Nephron progenitor cell (in vitro differentiated cells): ENCODE measurements at places on chromosomes 1 and 21.
A peak's percentile ranks its signal among the peaks of the same experiment; 100 is the strongest.

DNA sequence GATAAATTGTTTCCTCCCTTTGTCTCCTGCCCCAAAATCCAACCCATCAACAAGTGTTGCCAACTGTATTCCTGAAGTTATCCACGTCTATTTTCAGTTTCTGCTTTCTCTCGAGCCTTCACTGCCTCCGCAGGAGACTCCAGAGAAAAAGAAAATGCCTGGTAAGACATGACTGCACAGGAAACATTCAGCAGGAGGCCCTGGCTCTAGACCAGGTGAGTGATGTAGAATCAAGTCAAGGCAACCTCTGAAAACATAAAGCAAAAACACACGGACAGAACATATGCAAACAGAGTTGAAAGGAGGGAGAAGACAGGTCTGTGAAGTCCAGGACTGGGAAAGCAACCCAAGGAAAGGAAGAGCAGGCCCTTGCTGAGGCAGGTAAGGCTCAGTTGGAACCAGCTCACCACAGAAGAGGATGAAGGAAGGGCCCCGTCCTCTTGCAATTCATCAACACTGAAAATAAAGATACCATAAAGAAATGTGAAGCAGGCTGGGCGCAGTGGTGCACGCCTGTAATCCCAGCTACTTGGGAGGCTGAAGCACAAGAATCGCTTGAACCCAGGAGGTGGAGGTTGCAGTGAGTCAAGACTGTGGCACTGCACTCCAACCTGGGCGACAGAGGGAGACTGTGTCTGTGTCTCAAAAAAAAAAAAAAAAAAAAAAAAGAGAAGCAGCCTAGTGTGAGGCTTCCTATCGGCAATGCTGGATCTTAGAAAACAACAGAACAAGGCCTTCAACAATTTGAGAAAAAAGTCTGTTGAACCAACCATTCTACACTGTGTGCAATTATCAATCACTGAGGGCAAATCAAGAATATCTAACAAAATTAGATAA lies 8.8 kb downstream of the NOL9 start:
- H3K4me1 ChIP-seq = no peaks in the 10 kb centered on the region
- no peaks in the 10 kb centered on the region for H3K27me3 ChIP-seq
- peaks cover 65% of the 10 kb centered on the region for H3K36me3 ChIP-seq
- no peak for DNase-seq

- no peak for DNase-seq
- H3K27ac ChIP-seq = no peak overlapping the region
- H3K4me3 ChIP-seq = no peak overlapping the region
- H3K4me1 ChIP-seq = peaks cover 6% of the 10 kb centered on the region
- no peaks in the 10 kb centered on the region for H3K36me3 ChIP-seq
- H3K27me3 ChIP-seq = peaks cover 35% of the 10 kb centered on the region
These were observed 42.4 kb downstream of the FBXO2 start for GRCh38 chr1:11611638-11612327.

GRCh38 chr1:231564373-231564772 lies 35.9 kb downstream of the TSNAX start:
- no peaks in the 10 kb centered on the region for H3K4me1 ChIP-seq
- no peak overlapping the region for H3K4me3 ChIP-seq
- H3K27ac ChIP-seq = no peak overlapping the region
- no peaks in the 10 kb centered on the region for H3K27me3 ChIP-seq
- peaks cover 67% of the 10 kb centered on the region for H3K36me3 ChIP-seq

- H3K27ac ChIP-seq = no peak overlapping the region
- H3K36me3 ChIP-seq = peaks cover 94% of the 10 kb centered on the region
- no peaks in the 10 kb centered on the region for H3K4me1 ChIP-seq
- H3K4me3 ChIP-seq = no peak overlapping the region
- H3K27me3 ChIP-seq = peaks cover 4% of the 10 kb centered on the region
These were observed 22.7 kb downstream of the RAB3GAP2 start for GRCh38 chr1:220249522-220249921.

DNA sequence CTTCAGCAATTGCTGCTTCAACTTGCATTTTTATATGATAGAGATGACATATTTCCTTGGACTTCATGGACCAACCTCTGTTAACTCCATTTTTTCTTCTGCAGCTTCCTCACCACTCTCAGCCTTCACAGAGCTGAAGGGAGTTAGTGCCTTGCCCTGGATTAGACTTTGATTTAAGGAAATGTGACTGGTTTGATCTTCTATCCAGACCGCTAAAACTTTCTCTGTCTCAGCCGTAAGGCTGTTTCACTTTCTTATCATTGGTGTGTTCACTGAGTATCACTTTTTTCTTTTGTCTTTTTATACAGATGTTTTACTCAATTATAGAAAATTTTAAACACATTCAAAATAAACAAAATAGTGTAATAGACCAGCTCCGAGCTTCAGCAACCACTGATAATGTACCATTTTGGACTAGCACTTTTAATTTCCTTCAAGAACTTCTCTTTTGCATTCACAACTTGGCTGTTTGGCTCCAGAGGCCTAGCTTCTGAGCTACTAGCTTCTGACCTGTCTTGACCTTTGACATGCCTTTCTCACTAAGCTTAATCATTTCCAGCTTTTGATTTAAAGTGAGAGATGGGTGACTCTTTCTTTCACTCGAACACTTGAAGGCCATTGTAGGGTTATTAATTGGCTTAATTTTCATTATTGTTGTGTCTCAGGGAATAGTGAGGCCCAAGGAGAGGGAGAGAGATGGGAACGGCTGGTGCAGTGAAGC lies 9.3 kb downstream of the NEK7 start:
- H3K36me3 ChIP-seq = peaks cover 28% of the 10 kb centered on the region
- H3K4me3 ChIP-seq = no peak overlapping the region
- no peak for DNase-seq
- H3K27me3 ChIP-seq = no peaks in the 10 kb centered on the region
- H3K27ac ChIP-seq = peak overlapping the region; percentile 61

DNA sequence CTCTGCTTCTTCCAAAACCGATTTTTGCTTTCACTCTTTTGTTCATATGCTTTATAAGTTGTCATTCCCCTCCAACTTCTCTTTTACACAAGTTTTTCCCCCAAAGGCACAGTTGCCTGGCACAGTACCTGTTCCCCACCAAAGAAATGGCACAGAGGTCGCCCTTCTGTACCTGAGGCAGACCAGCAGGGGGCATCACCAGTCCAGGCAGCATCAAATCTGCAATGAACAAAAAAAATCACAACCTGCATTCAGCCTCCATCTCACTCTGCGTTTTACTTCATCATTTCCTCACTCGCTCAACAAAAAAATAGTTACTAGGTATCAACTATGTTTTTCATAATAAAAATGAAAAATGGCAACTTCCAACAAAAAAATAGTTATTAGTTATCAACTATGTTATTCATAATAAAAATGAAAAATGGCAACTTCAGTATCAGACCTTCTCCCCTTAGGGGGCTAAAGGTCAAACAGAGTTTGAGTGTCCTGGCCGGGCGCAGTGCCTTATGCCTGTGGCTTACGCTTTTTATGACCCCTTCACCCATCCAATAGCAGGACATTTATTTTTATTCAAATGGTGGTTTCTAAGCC lies 4.1 kb downstream of the EIF2D start:
- H3K27me3 ChIP-seq = no peaks in the 10 kb centered on the region
- H3K4me1 ChIP-seq = peaks cover 16% of the 10 kb centered on the region
- H3K27ac ChIP-seq = peak overlapping the region; percentile 3
- no peak overlapping the region for H3K4me3 ChIP-seq
- peak; percentile 63 for DNase-seq

DNA sequence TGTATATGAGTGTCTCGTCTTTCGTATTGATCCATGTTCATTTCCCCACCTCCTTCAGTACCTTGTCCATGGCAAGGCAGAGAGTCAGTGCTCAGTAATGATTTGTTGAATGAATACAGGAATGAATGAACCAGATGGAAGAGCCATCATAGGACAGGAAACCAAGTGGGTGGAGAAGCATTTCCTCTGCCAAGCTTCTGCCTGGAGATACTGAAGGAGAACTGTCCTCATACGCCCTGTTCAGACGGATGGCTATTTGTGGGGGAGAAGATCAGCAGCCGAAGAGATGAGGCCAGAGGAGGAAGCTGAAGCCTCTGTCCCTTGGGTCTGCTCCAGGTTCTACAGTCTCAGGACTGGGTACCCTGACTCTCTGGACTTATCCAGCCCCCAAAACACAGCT lies 5.8 kb downstream of the FAM43B start:
- DNase-seq = no peak
- H3K27ac ChIP-seq = no peak overlapping the region
- peaks cover 5% of the 10 kb centered on the region for H3K27me3 ChIP-seq
- H3K4me3 ChIP-seq = no peak overlapping the region
- H3K36me3 ChIP-seq = no peaks in the 10 kb centered on the region
- H3K4me1 ChIP-seq = peaks cover 6% of the 10 kb centered on the region

- peaks cover 5% of the 10 kb centered on the region for H3K4me1 ChIP-seq
- H3K27me3 ChIP-seq = peaks cover 77% of the 10 kb centered on the region
- no peak within 1 kb of the TSS for H3K27ac ChIP-seq
- H3K36me3 ChIP-seq = no peaks in the 10 kb centered on the region
These were observed at the start of gene RIMKLA for GRCh38 chr1:42380586-42381279. TSS of gene RIMKLA (plus strand) at chr1:42380792. CDS start at chr1:42380935, 143 bp downstream.

- peaks cover 25% of the 10 kb centered on the region for H3K4me1 ChIP-seq
- H3K36me3 ChIP-seq = peaks cover 14% of the 10 kb centered on the region
- peak within 1 kb of the TSS; percentile 69 for H3K4me3 ChIP-seq
- peak; percentile 56 for DNase-seq
These were observed at the start of gene CHD5 for GRCh38 chr1:6180268-6180706. TSS of gene CHD5 (minus strand) at chr1:6180321. CDS start at chr1:6180023, 298 bp downstream.

DNA sequence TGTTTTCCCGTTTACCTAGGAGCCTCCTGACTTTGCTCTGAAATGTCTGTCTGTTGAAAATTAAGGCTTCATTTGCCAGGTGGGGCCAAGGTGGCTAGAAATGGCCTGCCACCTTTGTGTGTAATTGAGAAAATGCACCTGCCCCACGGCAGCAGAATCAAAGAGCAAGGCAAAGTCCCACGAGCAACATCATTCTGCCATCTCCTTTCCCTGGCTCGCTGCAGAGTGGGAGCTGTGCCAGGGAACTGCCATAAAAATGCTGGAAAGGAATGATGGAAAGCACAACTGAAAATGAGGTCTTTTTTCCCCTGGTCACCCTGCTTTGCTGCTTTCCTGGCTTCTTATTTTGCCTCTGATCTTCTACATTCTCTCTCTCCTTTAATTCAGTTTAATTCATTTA lies 5.5 kb upstream of the OLFML2B start:
- H3K4me1 ChIP-seq = peaks cover 29% of the 10 kb centered on the region
- DNase-seq = no peak
- peaks cover 80% of the 10 kb centered on the region for H3K27me3 ChIP-seq
- H3K4me3 ChIP-seq = no peak overlapping the region
- no peaks in the 10 kb centered on the region for H3K36me3 ChIP-seq

GRCh38 chr1:151831605-151832004 lies at the start of gene RORC:
TSS of gene RORC (minus strand) at chr1:151831802. CDS start at chr1:151831764, 38 bp downstream.
- no peak within 1 kb of the TSS for H3K27ac ChIP-seq
- H3K27me3 ChIP-seq = peaks cover 33% of the 10 kb centered on the region
- no peak within 1 kb of the TSS for H3K4me3 ChIP-seq
- H3K4me1 ChIP-seq = peaks cover 53% of the 10 kb centered on the region
- H3K36me3 ChIP-seq = no peaks in the 10 kb centered on the region
- no peak for DNase-seq

GRCh38 chr1:28982198-28982597 lies 67.8 kb downstream of the EPB41 start:
- DNase-seq = no peak
- H3K4me1 ChIP-seq = peaks cover 29% of the 10 kb centered on the region
- no peak overlapping the region for H3K27ac ChIP-seq
- no peaks in the 10 kb centered on the region for H3K27me3 ChIP-seq
- H3K4me3 ChIP-seq = no peak overlapping the region

- H3K27me3 ChIP-seq = no peaks in the 10 kb centered on the region
- DNase-seq = no peak
- peak overlapping the region; percentile 1 for H3K27ac ChIP-seq
- no peak overlapping the region for H3K4me3 ChIP-seq
These were observed 10.5 kb downstream of the UCK2 start for GRCh38 chr1:165837838-165838364.

DNA sequence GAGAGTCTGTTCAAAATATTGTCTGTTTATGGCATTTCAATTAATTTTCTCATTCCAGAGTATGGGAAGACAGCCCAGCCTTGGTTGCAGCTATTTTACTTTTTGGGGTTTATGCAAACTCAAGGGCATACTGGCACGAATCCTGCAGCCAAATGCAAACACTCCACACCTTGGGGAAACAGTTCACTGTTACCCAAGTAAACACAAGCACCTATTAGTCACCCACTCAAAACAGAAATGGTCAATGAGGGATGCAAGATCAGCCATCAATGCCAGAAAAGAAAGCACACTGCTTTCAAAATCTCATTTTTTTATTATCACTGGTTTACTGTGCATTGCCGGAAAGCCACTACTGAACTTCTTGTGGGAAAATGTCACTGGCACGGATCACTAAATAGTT lies 170.6 kb downstream of the RUNX1 start:
- H3K4me3 ChIP-seq = no peak overlapping the region
- no peak for DNase-seq
- no peak overlapping the region for H3K27ac ChIP-seq
- H3K36me3 ChIP-seq = no peaks in the 10 kb centered on the region
- H3K4me1 ChIP-seq = peaks cover 28% of the 10 kb centered on the region

- no peak overlapping the region for H3K4me3 ChIP-seq
- DNase-seq = no peak
- H3K27ac ChIP-seq = no peak overlapping the region
- H3K4me1 ChIP-seq = peaks cover 21% of the 10 kb centered on the region
- peaks cover 24% of the 10 kb centered on the region for H3K27me3 ChIP-seq
These were observed 13.5 kb upstream of the CD2 start for GRCh38 chr1:116740746-116741145.

- peaks cover 13% of the 10 kb centered on the region for H3K27me3 ChIP-seq
- no peak overlapping the region for H3K27ac ChIP-seq
- DNase-seq = no peak
- H3K4me3 ChIP-seq = no peak overlapping the region
These were observed 16.5 kb downstream of the PLA2G2D start for GRCh38 chr1:20102875-20103274.

DNA sequence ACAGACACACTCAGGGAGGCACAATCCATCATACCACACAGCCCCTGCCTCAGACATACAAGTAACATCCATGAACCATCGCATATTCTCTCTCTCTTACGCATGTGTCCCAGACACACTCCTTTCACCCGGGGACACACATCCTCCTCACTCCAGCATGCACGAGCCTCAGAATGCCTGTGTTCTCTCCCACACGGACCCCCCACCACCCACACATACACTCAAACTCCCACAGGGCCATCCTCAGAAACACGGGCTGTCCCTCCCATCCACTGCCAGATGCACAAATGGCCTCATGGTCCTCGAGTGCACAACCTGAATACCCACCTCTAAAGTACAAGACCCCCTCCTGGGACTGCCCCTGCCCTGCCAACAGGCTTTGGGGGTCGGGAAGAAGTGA lies 2.2 kb upstream of the C1QC start:
- no peak overlapping the region for H3K4me3 ChIP-seq
- H3K27ac ChIP-seq = no peak overlapping the region
- no peak for DNase-seq
- peaks cover 39% of the 10 kb centered on the region for H3K27me3 ChIP-seq
- no peaks in the 10 kb centered on the region for H3K36me3 ChIP-seq

GRCh38 chr1:166418344-166418933 lies 251.6 kb upstream of the FAM78B start:
- no peaks in the 10 kb centered on the region for H3K4me1 ChIP-seq
- no peaks in the 10 kb centered on the region for H3K27me3 ChIP-seq
- DNase-seq = no peak
- no peak overlapping the region for H3K27ac ChIP-seq
- H3K4me3 ChIP-seq = no peak overlapping the region
